ENCODE measurements at places on chromosomes 6 and 20. TPM values are rescaled to one million over a fixed set of nuclear protein-coding genes. Genes with fewer than 3 reads are reported as not detected.

- no peaks in the 10 kb centered on the region for H3K36me3 ChIP-seq
- H3K27me3 ChIP-seq = peaks cover 43% of the 10 kb centered on the region
- H3K4me1 ChIP-seq = no peaks in the 10 kb centered on the region
- H3K27ac ChIP-seq = no peak overlapping the region
Measured at GRCh38 chr20:46031701-46032254, 2.8 kb downstream of the SLC12A5 start.

- no peak overlapping the region for H3K4me3 ChIP-seq
- H3K27me3 ChIP-seq = no peaks in the 10 kb centered on the region
- DNase-seq = no peak
Measured at GRCh38 chr6:78243519-78243918, 590.7 kb downstream of the MEI4 start.

DNA sequence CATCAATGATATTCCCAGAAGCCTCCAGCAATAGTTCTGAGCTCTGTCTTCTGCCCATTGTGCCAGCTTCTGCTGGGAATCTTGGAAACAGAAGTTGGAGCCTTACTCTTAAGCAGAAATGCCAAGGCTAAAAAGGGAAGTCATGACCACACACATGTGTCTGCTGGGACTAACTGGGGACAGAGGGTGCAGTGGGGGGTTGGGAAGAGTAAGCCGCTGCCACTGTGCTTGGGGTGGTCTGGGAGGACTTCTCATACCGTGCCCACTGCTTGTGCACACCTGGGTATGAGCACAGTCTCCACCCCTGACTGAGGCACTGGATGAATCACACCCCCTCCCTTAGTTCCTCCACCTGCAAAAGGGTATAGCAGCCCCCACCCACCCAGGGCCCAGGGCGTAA is 90.7 kb downstream of the CDC5L start:
- H3K4me1 ChIP-seq = no peaks in the 10 kb centered on the region
- H3K27me3 ChIP-seq = peaks cover 3% of the 10 kb centered on the region
- H3K4me3 ChIP-seq = no peak overlapping the region
- no peak for DNase-seq

DNA sequence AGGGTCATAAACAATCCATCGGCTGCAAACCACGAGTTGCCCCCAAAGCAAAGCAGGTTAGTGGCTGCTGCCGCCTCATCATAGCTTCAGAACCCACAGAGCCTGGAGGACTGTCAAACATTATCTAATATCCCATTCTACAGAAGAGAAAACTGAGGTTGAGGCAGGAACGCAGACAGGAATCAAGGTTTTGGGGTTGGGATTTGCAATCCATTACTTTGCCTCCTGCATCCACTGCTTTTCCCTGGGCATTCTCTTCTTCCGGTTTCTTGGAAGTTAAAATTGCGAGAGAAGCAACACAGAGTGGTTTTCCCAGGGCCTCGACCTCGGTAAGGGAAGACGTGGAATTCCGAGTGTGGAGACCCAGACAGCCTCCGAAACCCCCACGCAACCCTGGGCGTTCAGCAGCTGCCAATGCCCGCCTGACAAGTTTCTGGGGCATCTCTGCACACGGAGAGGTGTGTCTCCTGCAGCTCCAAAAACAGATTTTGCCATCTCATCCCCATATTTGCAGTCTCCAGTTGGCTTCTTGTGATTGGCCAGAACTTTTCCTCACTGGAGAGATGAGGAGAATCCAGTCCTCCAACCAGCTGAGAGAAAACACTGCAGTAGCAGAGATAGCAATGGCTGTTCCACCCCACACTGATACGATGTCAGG is 45.5 kb upstream of the SNAP25 start:
- H3K27me3 ChIP-seq = peaks cover 5% of the 10 kb centered on the region
- H3K4me3 ChIP-seq = no peak overlapping the region

- no peak overlapping the region for H3K27ac ChIP-seq
- no peak overlapping the region for H3K4me3 ChIP-seq
- H3K36me3 ChIP-seq = no peaks in the 10 kb centered on the region
- H3K4me1 ChIP-seq = peaks cover 13% of the 10 kb centered on the region
Measured at GRCh38 chr20:36086767-36087166, 67.8 kb upstream of the EPB41L1 start.

- DNase-seq = no peak
- H3K27ac ChIP-seq = no peak overlapping the region
- no peaks in the 10 kb centered on the region for H3K36me3 ChIP-seq
- no peaks in the 10 kb centered on the region for H3K27me3 ChIP-seq
- H3K4me3 ChIP-seq = no peak overlapping the region
Measured at GRCh38 chr6:6920987-6921313, 186.8 kb upstream of the RREB1 start.

DNA sequence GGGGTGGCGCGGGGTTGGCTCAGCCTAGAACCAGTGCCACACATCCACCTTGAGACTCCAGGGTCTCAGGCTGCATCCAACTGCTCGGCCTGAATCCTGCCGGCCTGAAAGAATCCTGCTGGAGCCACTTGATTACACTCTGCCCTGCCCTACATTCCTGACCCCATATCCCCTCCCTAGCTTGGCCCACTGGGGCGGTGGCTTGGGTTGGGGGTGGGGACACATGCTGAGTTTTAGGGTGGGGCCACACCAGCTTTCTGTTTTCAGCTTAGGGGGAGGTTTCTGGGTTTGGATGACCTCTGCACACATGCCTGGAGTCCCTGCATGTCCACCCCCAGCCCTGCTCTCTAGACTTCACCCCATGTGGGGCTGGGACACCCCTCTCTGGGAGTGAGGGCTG is 6.8 kb downstream of the ITPR3 start:
- no peak overlapping the region for H3K4me3 ChIP-seq
- H3K27me3 ChIP-seq = no peaks in the 10 kb centered on the region
- peak; percentile 44 for DNase-seq

DNA sequence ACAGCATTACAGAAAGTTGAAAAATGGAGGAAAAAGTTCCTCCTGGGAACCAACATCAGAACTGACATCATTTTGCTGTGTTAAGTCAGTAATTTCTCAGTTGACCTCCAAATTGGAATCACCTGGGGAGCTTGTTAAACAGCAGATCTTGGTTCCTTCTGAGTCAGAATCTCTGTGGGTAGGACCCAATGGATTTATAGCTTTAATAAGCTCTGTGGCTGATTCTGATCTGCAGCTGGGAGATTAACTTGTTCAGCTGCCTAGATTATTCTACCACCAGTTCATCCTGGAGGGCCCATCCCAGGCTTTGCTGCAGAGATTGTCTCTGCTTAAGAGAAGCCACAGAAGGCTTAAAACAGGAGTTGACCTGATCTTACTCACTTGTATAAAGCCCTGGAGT is 90.7 kb upstream of the POPDC3 start:
- DNase-seq = no peak
- H3K27me3 ChIP-seq = no peaks in the 10 kb centered on the region
- peaks cover 6% of the 10 kb centered on the region for H3K4me1 ChIP-seq
- H3K36me3 ChIP-seq = peaks cover 2% of the 10 kb centered on the region

GRCh38 chr6:28900577-28901256 is 23.1 kb downstream of the TRIM27 start:
- no peak overlapping the region for H3K4me3 ChIP-seq
- H3K36me3 ChIP-seq = peaks cover 52% of the 10 kb centered on the region
- no peak overlapping the region for H3K27ac ChIP-seq

GRCh38 chr6:164409309-164410009 is 899.9 kb downstream of the C6orf118 start:
- no peak overlapping the region for H3K27ac ChIP-seq
- H3K36me3 ChIP-seq = no peaks in the 10 kb centered on the region
- H3K4me3 ChIP-seq = no peak overlapping the region
- no peaks in the 10 kb centered on the region for H3K4me1 ChIP-seq
- DNase-seq = no peak
- H3K27me3 ChIP-seq = no peaks in the 10 kb centered on the region

- H3K27ac ChIP-seq = no peak overlapping the region
- no peak for DNase-seq
- H3K36me3 ChIP-seq = no peaks in the 10 kb centered on the region
- no peaks in the 10 kb centered on the region for H3K27me3 ChIP-seq
- no peak overlapping the region for H3K4me3 ChIP-seq
- no peaks in the 10 kb centered on the region for H3K4me1 ChIP-seq
Measured at GRCh38 chr6:102798636-102799035, 1405.1 kb downstream of the GRIK2 start.

- H3K36me3 ChIP-seq = peaks cover 17% of the 10 kb centered on the region
- no peaks in the 10 kb centered on the region for H3K27me3 ChIP-seq
- H3K27ac ChIP-seq = no peak overlapping the region
- H3K4me3 ChIP-seq = no peak overlapping the region
- DNase-seq = no peak
Measured at GRCh38 chr20:63945031-63945658, 11.1 kb downstream of the UCKL1 start.

ABT1 gene
- total RNA-seq = 11.6 TPM

UBE2J1 gene
- 44.5 TPM for total RNA-seq

RIPOR3 gene
- 2.4 TPM for total RNA-seq

All from osteoblast (primary cell).